ENCODE measurements at places on chromosomes 16 and 17.
A peak's percentile ranks its signal among the peaks of the same experiment; 100 is the strongest.

DNA sequence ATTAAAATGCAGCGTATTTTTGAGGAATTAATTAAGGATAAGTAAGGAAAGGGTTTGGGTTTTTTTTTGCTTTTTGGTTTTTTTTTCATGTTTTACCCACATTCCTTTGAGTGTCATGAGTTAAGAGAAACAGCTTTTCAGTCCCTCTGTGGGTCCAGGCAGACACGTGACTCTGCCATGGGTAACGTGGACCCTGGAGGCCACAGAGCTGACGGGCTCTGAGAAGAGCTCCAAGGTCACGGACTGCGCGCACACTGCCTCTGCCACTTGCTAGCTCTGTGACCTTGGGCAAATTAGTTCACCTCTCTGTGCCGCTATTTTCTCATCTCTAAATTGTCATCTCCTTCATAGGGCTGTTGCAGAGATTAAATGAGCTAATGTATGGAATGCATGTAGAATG is 588.2 kb upstream of the CDH11 start:
- no peak for DNase-seq
- H3K27me3 ChIP-seq, result no peaks in the 10 kb centered on the region
- no peak overlapping the region for H3K4me3 ChIP-seq
- peaks cover 8% of the 10 kb centered on the region for H3K4me1 ChIP-seq
- H3K27ac ChIP-seq, result no peak overlapping the region

- no peak overlapping the region for H3K27ac ChIP-seq
- no peaks in the 10 kb centered on the region for H3K27me3 ChIP-seq
- H3K4me3 ChIP-seq, result no peak overlapping the region
- H3K4me1 ChIP-seq, result no peaks in the 10 kb centered on the region
- no peaks in the 10 kb centered on the region for H3K36me3 ChIP-seq
- no peak for DNase-seq
Observed at GRCh38 chr16:62022688-62023087, 13.6 kb downstream of the CDH8 start.

GRCh38 chr16:11301645-11302501 is 20.7 kb upstream of the PRM1 start:
- no peaks in the 10 kb centered on the region for H3K36me3 ChIP-seq

GRCh38 chr17:82277851-82278250 is 4.4 kb upstream of the CSNK1D start:
- H3K4me3 ChIP-seq, result no peak overlapping the region
- H3K4me1 ChIP-seq, result peaks cover 9% of the 10 kb centered on the region
- DNase-seq, result no peak
- H3K27me3 ChIP-seq, result no peaks in the 10 kb centered on the region
- H3K36me3 ChIP-seq, result no peaks in the 10 kb centered on the region
- H3K27ac ChIP-seq, result no peak overlapping the region

- no peak overlapping the region for H3K4me3 ChIP-seq
- H3K36me3 ChIP-seq, result peaks cover 8% of the 10 kb centered on the region
- H3K27me3 ChIP-seq, result no peaks in the 10 kb centered on the region
- peak; percentile 61 for DNase-seq
- H3K4me1 ChIP-seq, result peaks cover 12% of the 10 kb centered on the region
- peak overlapping the region; percentile 37 for H3K27ac ChIP-seq
Observed at GRCh38 chr16:81526935-81527334, 82.3 kb downstream of the CMIP start.

- H3K27ac ChIP-seq, result no peak overlapping the region
- peaks cover 12% of the 10 kb centered on the region for H3K36me3 ChIP-seq
- no peak overlapping the region for H3K4me3 ChIP-seq
- no peaks in the 10 kb centered on the region for H3K27me3 ChIP-seq
- no peak for DNase-seq
Observed at GRCh38 chr16:12066823-12067222, 90.3 kb downstream of the SNX29 start.
